Adrenal gland (tissue), 19 donors: ENCODE measurements at places on chromosomes 12 and 14. TPM values are rescaled to one million over a fixed set of nuclear protein-coding genes. Genes with fewer than 3 reads are reported as not detected.

GRCh38 chr14:23071921-23072539, 14.7 kb upstream of the CDH24 start:
- H3K4me1 ChIP-seq, result peaks cover 39% of the 10 kb centered on the region
- H3K27me3 ChIP-seq, result no peaks in the 10 kb centered on the region
- H3K27ac ChIP-seq, result no peak overlapping the region
- no peaks in the 10 kb centered on the region for H3K36me3 ChIP-seq
- no peak overlapping the region for H3K4me3 ChIP-seq
- peak; percentile 26 for DNase-seq

GRCh38 chr12:96354326-96354725, 45.9 kb downstream of the CDK17 start:
- no peak for DNase-seq
- no peak overlapping the region for H3K4me3 ChIP-seq
- no peaks in the 10 kb centered on the region for H3K27me3 ChIP-seq
- H3K4me1 ChIP-seq, result peaks cover 7% of the 10 kb centered on the region

DNA sequence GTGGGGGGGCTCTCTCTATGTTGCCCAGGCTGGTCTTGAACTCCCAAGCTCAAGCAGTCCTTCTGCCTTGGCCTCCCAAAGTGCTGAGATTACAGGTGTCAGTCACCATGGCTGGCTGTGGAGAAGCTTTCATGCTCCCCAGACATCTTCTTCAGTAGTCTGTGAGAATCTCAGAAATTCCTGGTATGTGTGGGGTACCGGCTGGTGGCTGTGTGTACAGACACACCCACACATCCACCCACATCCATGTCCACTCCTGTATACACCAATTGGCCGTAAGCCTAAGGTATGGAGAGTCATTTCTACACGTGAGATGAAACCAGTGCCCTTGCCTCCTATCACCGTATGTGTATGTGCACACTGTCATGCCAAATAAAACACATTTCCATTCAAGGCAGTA, 27.8 kb downstream of the GPRC5D start:
- H3K4me3 ChIP-seq, result no peak overlapping the region
- H3K27me3 ChIP-seq, result no peaks in the 10 kb centered on the region
- H3K27ac ChIP-seq, result no peak overlapping the region
- DNase-seq, result no peak
- peaks cover 4% of the 10 kb centered on the region for H3K4me1 ChIP-seq
- no peaks in the 10 kb centered on the region for H3K36me3 ChIP-seq

Gene GPR68
- 4.5 TPM for total RNA-seq
